ENCODE measurements at places on chromosomes 13 and 19.

DNA sequence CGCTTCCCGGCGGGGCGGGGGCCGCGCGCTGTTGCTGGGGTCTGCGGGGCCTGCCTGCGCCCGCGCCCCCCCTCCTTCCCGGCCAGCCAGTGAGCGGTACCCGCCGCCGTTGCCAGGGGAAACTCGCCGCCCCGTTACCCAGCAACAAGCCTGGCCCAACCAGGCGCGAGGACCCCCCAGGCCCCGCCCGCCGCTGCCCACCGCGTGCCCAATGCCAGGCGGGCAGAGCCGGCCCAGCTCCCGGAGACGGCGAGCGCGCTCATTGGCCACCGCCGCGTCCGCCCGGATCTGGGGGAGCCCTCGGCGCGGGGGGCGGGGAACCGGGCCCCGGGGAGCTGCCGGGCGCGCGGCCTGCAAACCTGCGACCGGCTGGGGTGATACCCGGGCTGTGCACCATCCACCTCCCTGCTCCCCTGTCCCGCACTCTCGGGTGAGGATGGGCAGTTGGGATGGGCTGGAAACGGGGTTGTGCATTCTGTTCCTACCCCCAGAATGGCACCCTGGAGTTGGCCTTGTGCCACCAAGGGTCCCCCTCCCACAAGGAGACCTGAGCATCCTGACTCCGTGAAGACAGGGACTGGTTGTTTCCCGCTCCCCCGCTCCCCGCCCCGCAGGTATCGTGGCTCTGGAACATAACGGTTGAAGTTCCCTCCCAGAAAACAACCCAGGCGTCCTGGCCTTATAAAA lies 8.8 kb upstream of the BBC3 start:
- no peak for DNase-seq

GRCh38 chr13:46672338-46673090 lies 119.5 kb downstream of the LRCH1 start:
- no peak for DNase-seq

- DNase-seq = peak; percentile 97
These were observed 45.4 kb downstream of the SMIM24 start for GRCh38 chr19:3434630-3435553.

GRCh38 chr13:113889467-113889866 lies 25.6 kb upstream of the GAS6 start:
- DNase-seq = no peak

DNA sequence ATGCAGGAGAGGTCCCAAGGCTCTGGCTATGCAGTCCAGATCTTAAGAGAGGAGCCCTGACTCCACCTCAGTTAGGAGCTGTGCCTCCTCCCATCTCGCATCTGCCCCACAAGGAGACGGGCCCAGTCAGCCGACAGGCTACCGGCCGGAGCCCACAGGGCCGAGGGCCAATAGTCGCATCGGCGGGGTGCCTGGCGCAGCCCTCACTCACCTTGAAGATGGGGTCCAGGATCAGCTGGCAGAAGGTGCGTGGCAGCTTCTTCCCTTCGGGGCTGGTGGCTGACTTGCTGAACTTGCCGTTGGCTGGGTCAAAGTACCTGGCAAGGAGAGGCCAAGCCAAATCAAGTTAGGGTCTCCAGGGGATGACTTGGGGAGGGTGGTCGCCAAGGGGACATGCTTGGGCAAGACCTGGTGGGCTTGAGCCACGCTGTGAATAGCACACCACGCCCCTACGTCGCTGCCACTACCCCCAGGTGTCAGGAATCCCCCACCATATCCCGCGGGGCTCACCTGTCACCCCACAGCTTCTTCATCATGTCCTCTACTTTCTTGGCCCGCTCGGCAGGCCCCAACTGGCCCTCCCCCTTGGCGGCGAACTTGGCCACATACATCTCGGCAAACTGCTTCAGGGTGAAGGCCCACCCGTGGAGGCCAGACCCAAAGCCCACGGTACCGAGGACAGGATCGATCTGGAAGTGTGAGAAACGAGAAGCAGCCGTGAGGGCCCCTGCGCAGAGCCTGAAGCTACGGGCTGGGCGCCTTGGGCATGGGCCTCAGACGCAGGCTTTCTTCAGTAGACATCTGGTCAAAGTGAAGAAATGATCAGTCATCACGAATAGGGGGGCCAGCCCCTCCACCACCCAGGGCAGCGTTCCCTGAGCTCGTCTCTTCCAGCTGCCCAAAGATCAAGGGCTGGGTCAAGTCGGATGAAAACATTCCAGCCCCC lies 3.3 kb downstream of the EEF2 start:
- DNase-seq = no peak

DNA sequence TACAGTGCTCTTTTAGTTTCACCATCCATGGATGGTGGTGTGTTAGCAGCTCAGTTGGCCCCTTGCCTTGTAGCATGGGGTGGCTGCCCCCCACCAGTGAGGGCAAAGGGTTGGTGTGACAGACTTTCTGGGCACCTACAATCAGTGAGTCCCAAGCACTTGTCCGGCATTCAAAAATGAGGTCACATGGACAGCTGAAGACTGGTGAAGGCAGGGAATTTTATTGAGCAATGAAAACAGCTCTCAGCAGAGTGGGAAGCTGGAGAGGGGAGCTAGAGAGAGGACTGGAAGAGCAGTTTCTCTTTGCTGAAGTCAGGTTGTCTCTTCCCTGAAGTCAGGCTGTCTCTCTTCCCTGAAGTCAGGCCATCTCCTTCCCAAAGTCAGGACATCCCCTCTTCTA lies 1053.2 kb downstream of the SLITRK1 start:
- DNase-seq = no peak

- DNase-seq = no peak
These were observed 508.4 kb upstream of the MIR17HG start for GRCh38 chr13:90839061-90839460.

DNA sequence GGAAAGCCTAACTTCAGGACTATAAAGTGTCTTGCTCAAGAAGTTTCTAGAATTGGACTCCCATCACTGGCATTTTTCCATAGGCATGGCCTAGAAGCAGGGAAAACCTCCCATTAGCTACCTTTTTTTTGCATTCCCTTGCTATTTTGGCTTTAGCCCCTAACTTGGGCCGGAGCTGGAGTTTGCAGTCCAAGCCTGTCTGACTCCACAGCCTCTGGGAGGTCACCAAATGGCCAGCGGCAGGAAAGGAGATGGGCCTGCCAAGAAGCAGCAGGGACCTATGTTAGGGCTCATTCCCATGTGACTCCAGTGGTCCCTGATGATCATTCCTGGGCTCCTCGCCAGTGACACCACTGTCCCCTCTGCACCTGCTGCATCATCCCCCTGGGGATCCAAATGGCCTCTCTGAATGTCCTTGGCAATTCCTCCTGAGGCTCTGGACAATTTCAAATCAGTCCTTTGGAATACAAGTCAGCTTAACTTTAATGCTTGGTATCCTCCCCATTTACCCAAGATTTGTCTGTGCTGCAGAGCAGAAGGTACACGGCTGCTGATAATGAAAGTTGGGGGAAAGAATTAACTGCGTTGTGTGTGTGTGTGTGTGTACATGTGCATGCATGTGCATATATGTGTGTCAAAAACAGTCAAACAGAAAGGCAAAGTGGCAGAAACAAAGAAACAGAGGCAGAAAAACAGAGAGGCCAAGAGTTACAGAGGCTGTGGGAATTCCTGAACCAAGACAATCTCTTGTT lies 69.8 kb upstream of the SERP2 start:
- DNase-seq = peak; percentile 24

DNA sequence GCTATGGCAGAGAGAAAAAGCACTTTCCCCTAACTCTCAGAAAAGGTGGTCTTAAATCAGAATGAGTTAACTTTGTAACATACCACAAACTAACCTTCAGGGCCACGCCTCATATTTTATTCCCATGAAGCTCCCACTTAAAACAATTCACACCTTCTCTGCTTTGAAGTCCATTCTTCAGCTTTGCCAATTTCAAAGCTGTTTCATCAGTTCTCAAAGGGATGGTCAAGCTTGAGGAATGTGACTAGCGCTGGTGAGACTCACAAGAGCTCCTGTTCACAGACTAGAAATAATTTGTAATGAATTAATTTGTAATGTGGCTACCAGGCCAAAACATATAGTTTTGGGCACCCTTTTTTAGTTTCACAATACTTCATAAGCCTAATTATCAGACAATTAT lies 68.2 kb downstream of the STK24 start:
- DNase-seq = no peak

GRCh38 chr19:45975306-45976070 lies 1.8 kb upstream of the NOVA2 start:
- no peak for DNase-seq

- peak; percentile 52 for DNase-seq
These were observed 9.7 kb upstream of the USE1 start for GRCh38 chr19:17205237-17206140.

DNA sequence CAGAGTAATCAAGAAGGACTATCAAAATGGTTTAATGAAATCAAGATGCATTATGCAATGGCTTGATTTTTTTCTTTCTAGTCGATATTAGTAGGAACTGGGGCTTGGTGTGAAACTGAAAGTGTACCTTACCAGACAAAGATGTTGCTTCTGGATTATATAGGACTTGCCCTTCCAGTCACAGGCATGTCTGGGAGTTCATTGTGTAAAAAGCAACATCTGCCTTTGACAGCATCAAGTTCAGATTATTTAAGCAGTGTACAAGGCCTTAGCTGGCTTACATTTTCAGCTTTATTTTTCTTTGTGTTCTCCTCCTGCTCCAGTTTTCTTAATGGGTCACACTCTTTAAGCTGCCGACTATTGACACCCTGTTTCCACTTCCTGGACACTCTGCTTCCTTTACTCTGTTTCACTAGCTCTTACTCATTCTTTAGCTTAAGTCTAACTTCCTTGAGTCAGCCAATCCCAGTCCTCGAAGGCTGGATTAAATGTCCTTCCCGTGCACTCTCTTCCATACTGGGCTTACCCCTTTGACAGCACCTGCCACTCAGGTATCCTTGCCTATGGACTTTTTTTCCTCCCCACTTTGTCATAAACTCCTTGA lies 29.4 kb upstream of the OLFM4 start:
- DNase-seq = no peak

- DNase-seq = no peak
These were observed 17.1 kb downstream of the UCHL3 start for GRCh38 chr13:75566658-75567057.

DNA sequence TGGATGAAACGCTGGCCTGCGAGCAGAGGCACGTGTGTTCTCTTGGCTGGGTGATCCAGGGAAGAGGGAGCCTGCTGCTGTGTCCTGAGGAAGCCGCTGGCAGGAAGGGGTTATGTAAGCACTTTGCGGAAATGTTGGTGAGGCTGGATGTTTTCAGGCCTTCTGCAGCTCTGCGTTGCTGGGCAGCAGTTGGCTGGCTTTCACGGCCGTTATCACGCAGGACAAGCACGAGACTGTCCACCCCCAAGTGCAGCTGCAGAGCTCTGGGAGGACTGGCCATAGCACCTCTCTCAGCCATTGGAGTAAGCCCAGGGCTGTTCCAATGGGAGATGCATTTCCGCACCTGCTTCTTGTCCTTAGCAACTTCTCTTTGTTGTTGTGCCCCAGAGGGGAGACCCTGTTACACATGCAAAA lies 146.9 kb upstream of the SOX21 start:
- no peak for DNase-seq

DNA sequence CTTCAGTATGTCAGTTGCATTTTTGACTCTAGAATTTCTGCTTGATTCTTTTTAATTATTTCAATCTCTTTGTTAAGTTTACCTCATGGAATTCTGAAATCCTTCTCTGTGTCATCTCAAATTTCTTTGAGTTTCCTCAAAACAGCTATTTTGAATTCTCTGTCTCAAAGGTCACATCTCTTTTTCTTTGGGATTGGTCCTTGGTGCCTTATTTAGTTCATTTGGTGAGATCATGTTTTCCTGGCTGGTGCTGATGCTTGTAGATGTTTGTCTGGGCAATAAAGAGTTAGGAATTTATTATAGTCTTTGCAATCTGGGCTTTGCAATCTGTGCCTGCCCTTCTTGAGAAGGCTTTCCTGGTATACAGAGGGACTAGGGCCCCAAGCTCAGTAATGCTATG lies 18.5 kb upstream of the KBTBD7 start:
- no peak for DNase-seq

GRCh38 chr13:40975441-40975840 lies 43.7 kb downstream of the ELF1 start:
- no peak for DNase-seq

DNA sequence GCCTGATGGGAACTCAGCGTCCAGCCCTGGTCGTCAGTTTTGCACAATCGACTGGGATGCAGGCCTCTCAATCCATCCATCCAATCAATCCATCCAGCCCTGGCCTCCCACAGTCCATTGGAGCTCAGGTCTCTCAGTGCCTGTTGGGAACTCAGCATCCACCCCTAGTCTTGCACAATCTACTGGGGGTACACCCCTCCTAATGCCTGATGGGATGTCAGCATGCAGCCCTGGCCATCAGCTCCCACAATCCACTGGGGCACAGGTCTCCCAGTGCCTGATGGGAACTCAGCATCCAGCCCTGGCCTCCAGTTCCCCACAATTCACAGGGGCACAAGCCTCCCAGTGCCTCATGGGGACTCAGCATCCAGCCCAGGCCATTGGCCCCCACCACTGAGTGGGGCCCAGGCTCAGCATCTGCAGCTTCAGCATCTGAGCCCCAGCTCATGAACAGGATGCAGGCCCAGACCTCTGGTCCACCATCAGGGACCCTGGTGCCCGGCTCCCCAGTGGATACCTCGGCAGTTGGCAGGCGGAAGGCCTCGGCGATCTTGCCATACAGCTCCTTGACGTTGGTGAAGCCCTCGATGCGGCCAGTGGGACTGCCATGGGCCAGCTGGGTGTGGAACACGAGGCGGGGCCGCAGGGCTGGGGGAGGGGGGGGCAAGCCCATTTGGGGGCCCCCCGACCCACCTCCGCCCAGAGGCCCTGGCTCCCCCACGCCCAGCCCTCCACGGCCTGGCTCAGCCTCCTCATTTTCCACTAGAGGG lies 7.2 kb upstream of the PTGER1 start:
- DNase-seq = no peak

GRCh38 chr13:113342820-113343691 lies 20.9 kb downstream of the GRTP1 start:
- no peak for DNase-seq

DNA sequence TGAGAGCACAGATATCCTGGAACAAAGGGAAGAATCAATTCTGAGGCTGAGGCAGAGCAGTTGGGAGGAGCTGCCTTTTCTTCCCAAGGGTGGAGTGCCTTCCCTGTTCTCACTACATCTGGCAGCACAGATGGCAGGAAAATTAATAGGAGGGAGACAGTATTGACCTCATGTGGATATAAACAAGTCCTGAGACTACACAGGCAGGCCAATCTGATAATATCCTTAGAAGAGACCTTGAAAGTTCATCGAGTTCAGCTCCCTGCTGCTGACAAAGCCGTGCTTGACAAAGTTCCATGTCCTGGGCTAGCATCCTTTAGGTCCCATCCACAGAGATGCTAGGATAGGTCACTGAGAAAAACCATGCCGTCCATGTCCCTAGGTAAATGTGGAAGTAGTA lies 1451.5 kb downstream of the EFNB2 start:
- no peak for DNase-seq

DNA sequence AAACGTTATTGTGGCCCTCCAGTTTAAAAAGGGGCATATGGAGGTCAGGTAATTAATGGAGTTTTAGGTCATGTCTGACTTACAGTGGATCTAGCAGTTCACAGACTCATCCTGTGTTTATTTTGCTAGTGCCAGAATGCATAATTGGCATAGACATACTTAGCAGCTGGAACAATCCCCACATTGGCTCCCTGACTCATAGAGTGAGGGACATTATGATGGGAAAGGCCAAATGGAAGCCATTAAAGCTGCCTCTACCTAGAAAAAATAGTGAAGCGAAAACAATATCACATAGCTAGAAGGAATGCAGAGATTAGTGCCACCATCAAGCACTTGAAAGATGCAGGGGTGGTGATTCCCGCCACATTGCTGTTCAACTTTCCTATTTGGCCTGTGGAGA lies 610.7 kb downstream of the SLITRK5 start:
- no peak for DNase-seq

- no peak for DNase-seq
These were observed 999.1 kb upstream of the SLC10A2 start for GRCh38 chr13:104065328-104065727.

Measured in DND-41 (cell line).